Cortex of kidney (tissue), 1 donor: ENCODE measurements at places on chromosomes 4 and X.

- DNase-seq = no peak
These were observed 44.7 kb downstream of the MAGEB17 start for GRCh38 chrX:16212024-16212423.

GRCh38 chrX:107700317-107700774 lies 72.0 kb downstream of the PRPS1 start:
- no peak for DNase-seq

- no peak for DNase-seq
These were observed 21.4 kb upstream of the SLC10A6 start for GRCh38 chr4:86870442-86871069.

- DNase-seq = no peak
These were observed 726.6 kb downstream of the TRAM1L1 start for GRCh38 chr4:116358633-116359222.

- DNase-seq = no peak
These were observed 7.0 kb upstream of the BEND4 start for GRCh38 chr4:42159271-42160001.

DNA sequence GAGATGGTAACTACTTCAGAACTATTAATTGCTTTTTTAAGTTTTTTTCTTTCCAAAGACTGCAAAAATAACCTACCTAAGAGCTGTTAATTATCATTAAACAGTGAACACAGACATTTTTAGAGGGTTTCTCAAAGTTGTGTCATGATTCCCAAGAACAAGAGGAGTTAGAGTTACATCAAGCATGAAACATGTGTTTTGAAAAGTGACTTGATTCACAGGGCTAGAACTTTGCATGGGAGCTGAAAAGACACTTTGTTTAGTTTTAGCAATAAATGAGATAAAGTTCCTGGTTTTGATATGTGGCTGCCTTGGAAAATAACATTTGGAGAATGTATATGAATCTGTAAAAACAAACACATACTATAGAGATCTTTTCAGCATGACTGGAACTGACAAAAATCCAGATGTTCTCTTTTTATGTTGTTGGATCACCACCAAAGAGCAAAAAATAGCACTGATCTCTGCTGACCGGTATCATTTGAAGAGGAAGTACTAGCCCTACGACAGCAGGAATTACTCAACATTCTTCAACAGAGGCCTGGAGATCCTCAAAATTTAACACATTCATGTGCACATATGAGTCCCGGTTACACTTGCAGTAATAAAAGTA lies 173.0 kb upstream of the PCDH18 start:
- DNase-seq = no peak

DNA sequence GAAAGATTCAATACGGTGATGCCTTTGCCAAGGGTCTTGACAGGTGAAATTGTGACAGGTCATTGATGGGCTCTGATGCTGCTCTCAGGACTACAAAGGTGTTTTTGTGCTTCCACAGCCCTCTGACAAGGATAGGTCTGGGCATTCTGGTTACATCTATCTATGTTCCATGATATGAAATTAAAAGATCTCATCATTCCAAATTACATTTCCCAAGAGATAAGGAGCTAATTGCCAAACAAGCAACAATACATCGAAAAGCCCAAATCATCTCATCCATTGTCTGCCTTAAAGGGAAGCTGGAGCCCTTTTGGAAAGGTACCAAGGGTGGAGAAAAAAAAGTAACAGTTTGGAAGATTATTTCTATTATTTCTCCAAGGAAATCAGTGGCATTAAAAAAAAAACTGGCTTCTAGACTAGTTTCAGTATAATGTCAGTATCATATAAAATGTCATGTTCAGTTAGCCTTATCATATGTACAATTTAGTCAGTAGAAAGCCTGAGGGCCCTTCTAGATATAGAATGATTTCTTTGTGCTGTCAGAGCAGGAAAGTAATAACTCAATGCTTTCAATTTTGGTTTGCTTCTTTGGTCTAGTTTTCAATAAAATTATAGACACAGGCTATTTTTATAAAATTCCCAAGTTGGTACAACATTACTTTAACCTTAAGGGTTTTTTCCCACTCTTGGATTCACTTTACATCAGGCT lies 224.5 kb upstream of the GPRIN3 start:
- no peak for DNase-seq

GRCh38 chr4:183374950-183375555 lies 52.8 kb upstream of the CLDN24 start:
- no peak for DNase-seq
